Stimulated activated CD8-positive, alpha-beta memory T cell treated with anti-CD3 and anti-CD28 coated beads, Interleukin-7, amount 100 ng/mL, for 4 hours (primary cell): ENCODE measurements at places on chromosomes 5 and 9.

DNA sequence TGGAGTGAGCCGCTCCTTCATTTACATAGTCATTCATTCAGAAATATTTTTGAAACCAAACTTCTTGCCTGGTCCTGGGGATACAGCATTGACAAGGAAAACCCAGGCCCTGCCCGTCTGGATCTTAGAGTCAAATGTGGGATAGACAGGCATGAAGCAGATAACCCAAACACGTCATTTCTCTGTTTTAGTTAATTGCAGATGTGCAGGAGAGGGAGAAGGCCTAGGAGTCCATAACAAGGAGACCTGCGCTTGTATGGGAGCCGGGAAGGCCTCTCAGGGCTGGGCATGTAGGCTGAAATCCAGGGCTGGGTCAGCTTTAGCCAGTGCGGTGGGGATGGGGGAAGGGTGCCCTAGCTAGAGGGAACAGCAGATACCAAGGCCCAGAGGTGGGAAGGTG lies 43.3 kb downstream of the PRRX2 start:
- DNase-seq, result no peak

DNA sequence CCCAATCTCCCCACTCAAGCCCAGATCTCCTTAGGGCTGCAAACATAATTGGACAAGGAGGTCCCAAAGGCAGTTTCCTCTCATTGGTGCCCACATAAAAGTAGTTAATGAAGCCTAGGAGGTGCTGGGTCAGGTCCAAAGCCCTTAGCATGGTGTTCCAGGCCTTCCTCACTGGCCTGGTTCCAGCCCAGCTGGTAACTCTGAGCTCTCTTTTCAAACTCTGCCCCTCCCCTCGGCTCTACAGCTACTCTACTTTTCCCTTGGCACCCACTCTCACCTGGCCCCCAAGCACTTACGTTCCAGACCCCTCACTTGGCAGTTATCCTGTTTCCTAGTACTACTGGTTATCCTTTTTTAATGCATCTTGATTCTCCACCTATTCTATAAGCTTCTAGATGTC lies 9.9 kb downstream of the SEPTIN8 start:
- DNase-seq, result no peak

- DNase-seq, result no peak
Measured at GRCh38 chr9:136696502-136696901, 9.2 kb upstream of the AGPAT2 start.

DNA sequence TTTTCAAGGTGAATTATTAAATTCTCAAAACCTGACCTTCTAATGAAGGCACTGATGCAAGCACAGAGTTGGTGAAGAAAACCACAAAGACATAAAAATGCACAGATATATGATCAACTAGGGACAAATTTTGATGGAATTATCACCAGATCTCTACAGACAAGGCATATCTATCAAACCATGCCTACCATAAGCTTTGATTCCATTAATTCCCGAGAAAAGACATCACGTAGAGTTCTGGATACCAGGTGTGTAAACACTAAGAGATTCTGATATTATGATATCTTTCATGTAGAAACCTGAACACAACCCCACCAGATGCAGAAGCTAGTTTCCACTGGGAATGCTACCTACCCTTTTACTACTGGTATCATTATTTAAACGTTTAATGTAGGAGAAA lies 140.6 kb downstream of the SLF1 start:
- DNase-seq, result no peak

- DNase-seq, result no peak
Measured at GRCh38 chr9:89189215-89189614, 10.6 kb upstream of the SHC3 start.

DNA sequence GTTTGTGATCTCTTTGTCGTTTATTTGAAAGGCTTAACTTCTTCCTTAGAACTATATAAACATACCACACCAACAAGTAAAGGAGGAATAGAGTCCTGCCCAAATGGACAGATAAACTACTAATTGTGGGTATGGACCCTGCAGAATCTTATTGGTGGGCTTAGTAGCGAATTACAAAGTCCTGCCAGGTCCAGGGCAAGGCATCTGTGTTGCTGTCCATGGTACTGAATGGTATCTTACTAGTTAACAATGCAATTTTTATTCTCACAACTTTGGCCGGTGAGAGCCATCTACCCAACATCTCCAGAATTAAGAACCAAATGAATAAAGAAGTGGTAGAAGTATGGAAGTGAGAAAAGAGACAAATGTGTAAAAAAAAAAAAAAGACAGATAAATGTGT lies 1782.4 kb upstream of the WWC1 start:
- no peak for DNase-seq

GRCh38 chr9:615756-616155 lies 225.7 kb upstream of the DMRT1 start:
- no peak for DNase-seq

DNA sequence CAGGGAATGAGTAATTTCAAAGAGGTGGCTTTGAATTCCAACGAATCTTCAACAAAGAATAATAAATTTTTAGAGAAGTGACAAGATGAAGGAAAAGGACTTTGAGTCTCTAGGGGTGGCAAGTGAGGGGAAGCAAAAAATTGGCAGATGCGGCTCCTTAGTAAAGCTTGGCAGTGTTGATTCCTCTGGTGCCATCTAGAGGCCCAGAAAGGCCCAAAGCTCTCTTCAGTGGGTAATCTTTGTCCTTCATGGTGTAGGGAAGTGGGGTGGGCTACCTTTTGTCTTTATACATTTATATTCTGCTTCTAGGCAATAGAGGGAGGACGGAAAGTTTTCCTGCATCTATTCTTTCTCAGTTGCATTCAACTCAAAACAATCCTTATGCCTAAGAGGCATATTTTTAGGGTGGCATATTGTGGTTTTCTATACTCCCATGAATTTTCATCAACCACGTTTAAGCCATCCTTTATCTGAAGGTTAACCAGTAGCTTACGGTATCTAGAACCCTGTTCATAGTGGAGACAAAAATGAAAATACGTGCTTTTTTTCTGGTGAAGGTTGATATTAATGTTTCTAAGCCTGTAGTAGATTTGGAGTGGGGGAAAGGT lies 17.5 kb upstream of the ROPN1L start:
- no peak for DNase-seq

- no peak for DNase-seq
Measured at GRCh38 chr9:93479726-93480125, 26.3 kb upstream of the FAM120AOS start.

DNA sequence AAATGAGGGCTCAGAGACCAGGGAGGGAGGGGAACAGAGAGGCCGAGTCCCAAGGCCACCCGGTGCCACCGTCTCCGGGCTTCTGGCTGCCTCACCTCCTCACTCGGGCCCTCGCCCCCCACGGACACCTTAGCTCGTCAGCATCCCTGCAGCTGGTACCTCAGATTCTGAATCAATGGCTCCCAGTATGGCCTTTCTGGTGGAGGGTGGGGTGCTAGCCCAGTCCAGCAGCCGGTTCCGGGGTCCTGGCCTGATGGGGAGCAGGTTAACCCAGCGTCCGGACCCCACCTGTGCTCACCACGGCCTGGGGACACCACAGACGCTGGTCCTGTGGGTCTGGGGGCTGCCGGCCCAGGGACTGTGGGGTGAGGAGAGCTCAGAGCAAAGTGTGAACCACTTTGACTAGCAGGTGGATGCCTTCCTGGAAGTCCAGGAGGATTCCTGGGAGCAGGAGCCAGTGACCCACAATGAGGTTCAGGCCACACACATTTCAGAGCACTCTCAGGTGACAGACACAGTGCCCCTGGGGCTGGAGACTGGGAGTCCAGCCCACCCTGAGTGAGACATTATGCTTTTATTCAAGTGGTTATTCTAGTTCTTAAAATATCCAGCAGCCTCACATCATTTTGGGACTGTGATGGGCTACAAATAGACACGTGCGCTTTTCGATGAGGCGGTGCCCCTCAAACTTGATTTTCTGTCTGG lies 53.3 kb downstream of the AHRR start:
- DNase-seq, result no peak

DNA sequence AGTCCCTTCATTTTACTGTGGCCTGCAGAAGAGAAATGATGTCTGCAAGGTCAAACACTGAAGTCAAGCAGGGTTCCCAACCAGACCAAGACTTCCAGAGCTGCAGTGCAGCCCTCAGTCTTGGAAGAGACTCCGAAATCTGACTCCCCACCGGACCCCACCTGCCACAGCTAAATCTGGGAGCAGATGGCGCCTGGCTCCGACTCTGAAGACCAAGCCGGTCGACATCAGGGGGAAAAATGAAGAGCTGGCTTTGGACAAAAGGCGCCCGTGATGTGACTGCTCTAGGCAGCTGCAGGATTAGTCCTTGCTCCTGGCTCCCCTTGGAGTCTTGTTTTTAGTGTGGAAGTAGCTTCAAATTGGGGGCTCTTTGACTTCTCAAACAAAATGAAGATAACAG lies 72.4 kb upstream of the ZNF622 start:
- DNase-seq, result no peak
